Glutamatergic neuron (in vitro differentiated cells): ENCODE measurements at places on chromosomes 1 and 21. TPM values are rescaled to one million over a fixed set of nuclear protein-coding genes. Genes with fewer than 3 reads are reported as not detected.
A peak's percentile ranks its signal among the peaks of the same experiment; 100 is the strongest.

The COL24A1 gene
- total RNA-seq: 0.15 TPM

The ANKRD65 gene
- total RNA-seq: 38.4 TPM

The PRAMEF25 gene
- total RNA-seq: not detected

The GALE gene
- 32.6 TPM for total RNA-seq

The KMO gene
- total RNA-seq: not detected

The LYPD8 gene
- not detected for total RNA-seq

The PLCH2 gene
- total RNA-seq: 61.4 TPM

The AADACL4 gene
- total RNA-seq: not detected

The CYYR1 gene
- 40.7 TPM for total RNA-seq

The AQP10 gene
- not detected for total RNA-seq

The CD84 gene
- total RNA-seq: not detected

The FAM72B gene
- total RNA-seq: 2.1 TPM

DNA sequence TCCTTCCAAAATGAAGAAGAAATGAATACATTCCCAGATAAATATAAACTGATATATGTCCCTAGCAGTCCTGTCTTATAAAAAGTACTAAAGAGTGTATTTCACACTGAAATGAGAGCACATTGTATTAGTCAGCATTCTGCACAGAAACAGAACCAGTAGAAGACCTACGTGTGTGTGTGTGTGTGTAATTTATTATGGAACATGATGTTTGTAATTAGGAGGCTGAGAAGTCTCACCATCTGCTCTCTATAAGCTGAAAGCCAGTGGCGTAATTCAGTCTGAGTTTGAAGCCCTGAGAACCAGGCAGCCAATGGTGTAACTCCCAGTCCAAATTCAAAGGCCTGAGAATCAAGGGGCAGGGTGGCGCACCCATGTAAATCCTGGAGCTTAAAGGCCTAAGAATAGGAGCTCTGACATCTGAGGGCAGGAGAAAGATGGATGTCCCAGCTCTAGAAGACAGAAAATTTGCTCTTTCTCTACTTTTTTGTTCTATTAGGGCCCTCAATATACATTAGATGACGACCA, 146.5 kb upstream of the LYPLAL1 start:
- peaks cover 4% of the 10 kb centered on the region for H3K4me1 ChIP-seq
- no peak overlapping the region for H3K4me3 ChIP-seq
- peak overlapping the region; percentile 29 for H3K27ac ChIP-seq
- no peaks in the 10 kb centered on the region for H3K36me3 ChIP-seq
- H3K27me3 ChIP-seq: no peaks in the 10 kb centered on the region
- DNase-seq: no peak

GRCh38 chr1:221363039-221363438, 378.9 kb downstream of the DUSP10 start:
- no peak overlapping the region for H3K27ac ChIP-seq
- H3K36me3 ChIP-seq: no peaks in the 10 kb centered on the region
- no peak for DNase-seq

DNA sequence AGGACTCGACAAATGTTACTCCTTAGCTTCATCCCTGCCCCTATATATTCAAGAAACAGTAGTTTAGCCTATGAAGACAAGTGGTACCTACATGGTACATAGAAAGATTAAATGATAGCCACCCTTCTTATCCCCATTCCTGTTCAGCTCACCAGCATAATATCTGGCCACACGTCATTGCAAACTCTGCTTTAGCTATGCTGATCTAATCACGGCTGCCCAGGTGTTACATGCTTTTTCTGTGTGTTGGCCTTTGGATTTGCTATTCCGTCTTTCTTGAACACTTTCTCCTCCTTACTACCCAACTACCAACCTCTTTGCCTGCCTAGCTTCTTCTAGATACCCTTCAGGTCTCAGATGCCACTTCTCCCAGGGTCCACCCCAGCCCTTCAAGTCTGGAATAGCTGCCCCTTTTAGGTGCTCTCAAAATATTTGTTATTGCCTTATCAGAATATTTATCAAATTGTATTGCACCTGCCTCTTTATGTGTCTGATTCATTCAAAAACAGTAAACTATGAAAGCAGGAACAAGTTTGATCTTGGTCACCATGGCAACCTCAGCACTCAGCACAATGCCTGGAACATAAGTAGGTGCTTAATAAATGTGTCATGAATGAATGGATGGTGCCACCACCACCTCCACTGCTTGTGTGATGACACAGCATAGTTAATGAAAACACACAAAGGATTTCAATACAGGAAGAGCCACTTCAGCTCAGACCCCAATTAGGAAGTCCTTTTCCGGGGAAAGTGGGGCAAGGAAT, 11.4 kb upstream of the DNASE2B start:
- no peaks in the 10 kb centered on the region for H3K4me1 ChIP-seq
- no peak for DNase-seq
- no peaks in the 10 kb centered on the region for H3K36me3 ChIP-seq
- H3K27ac ChIP-seq: no peak overlapping the region
- H3K4me3 ChIP-seq: no peak overlapping the region

DNA sequence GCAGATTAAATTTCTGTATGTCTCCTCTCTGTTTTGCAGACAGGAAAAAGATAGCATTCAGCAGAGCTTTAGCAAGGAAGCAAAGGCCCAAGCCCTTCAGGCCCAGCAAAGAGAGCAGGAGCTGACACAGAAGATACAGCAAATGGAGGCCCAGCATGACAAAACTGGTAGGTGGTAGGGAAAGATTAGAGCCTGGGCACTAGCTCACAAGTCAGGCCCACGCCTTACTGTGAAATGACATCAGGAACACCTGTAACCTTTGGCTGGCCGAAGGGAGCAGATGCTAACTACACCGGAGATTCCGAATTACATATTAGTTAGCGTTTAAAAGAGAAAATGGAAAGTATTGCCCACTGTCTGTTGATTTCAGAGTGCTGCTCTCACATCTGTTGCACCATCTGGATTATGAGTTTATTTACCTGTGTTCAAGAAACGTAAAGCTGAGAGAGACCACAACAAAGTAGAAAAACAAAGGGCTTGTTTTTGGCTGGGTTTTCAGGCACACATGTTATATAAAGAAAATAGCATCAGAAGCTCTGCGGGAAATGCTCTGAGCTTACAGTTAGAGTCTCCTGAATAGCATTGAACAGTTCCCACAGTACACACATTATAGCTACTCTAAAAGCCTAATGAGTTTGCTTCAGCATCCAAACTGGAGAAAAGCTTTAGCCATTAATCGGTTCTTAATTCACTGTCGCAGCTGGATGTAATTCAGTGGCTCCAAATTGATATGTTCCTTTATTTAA, 160.0 kb downstream of the SDCCAG8 start:
- DNase-seq: no peak
- H3K4me3 ChIP-seq: no peak overlapping the region
- peak overlapping the region; percentile 40 for H3K27ac ChIP-seq
- H3K36me3 ChIP-seq: no peaks in the 10 kb centered on the region

DNA sequence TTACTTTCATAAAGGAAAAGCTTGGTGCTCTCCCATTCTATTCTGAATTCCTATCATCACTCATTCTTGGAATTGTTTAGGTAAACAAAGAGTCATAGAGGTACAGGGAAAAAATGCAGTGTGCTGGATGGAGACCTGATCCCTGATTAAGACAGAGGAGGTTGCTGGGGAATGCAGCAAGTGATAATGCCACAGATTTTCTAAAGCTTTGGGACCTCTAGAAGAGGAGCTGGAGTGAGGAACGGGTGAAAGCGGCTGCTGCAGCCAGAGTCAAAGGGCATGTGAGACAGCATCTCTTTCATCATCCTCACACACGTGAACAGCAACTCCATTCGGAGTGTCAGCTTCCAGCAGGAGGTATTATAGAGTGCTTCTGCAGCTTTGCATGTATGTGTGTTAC, 54.9 kb upstream of the DIPK1A start:
- no peak overlapping the region for H3K4me3 ChIP-seq
- H3K27me3 ChIP-seq: no peaks in the 10 kb centered on the region
- no peaks in the 10 kb centered on the region for H3K36me3 ChIP-seq
- no peak overlapping the region for H3K27ac ChIP-seq

DNA sequence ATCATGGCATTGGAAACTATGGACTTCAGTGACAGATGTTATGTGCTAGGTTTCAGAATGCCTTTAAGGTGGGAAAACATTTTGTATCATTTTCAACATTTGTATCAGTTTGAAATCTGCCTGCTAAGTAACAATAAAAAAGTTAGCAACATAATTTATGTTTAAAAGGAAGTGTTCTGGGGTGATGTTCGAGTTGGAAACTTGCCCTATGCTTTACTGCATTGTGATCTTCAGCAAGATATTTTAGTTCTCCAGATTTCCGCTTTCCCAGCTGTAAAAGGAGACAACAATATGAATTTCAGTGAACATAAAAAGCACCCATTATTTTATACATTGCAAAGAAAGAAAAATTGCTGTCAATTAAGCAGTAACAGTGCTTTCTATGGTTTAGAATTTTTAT, 187.4 kb downstream of the DISC1 start:
- no peaks in the 10 kb centered on the region for H3K27me3 ChIP-seq
- H3K36me3 ChIP-seq: peaks cover 10% of the 10 kb centered on the region
- peaks cover 16% of the 10 kb centered on the region for H3K4me1 ChIP-seq
- H3K4me3 ChIP-seq: no peak overlapping the region
- no peak overlapping the region for H3K27ac ChIP-seq

DNA sequence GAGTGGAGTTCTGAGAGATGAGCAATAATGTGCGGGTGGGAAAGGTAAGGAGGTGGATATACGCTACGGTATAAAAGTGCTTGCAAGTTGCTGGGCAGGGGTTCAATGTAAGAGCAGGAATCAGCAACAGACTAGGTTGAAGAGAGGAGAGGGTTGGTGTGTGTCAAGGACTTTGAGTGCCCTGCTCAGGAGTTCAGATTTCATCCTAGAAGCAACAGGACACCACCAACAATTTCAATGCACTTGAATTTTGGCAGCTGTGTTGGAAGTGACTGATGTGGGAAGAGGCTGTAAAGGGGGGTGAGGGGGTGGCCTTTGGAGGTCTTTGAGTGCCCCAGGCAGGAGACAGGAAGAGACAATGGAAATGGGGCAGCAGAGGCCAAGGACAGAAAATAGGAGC, 57.3 kb downstream of the RHOU start:
- DNase-seq: no peak
- H3K36me3 ChIP-seq: peaks cover 5% of the 10 kb centered on the region
- H3K27ac ChIP-seq: no peak overlapping the region
- peaks cover 7% of the 10 kb centered on the region for H3K27me3 ChIP-seq

DNA sequence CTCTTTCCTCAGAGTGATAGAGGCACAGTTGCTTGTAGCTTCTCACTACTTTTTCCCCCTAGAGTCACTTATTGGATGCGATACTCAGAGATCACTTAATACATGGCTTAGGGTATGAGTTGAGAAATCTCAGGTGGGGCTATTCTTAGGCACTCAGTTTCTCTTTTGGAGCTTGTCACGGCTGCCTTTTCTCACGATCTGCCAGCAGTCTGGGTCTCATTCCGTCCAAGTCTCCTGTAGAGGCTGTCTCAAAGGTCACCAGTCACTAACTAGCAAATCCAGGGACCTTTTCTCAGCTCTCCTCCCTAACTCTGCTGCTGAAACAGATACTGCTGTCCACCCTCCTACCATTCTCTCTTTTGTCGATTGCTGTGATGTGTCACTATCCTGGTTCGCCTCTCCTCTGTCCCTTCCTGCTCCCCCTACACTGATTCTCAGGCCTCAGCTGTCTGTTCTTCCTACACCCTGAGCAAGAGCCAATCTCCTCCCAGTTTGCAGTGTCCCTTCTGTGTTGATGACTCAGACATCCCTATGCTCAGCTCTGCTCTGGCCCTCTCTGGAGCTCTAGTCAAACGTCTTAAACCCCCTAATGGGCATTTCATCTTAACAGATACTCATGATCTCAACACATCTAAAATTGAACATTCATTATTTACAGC, 12.4 kb downstream of the ATP1A2 start:
- no peak overlapping the region for H3K27ac ChIP-seq
- DNase-seq: no peak
- H3K27me3 ChIP-seq: peaks cover 2% of the 10 kb centered on the region
- no peaks in the 10 kb centered on the region for H3K36me3 ChIP-seq
- H3K4me1 ChIP-seq: no peaks in the 10 kb centered on the region
- H3K4me3 ChIP-seq: no peak overlapping the region

- no peak overlapping the region for H3K4me3 ChIP-seq
- no peak for DNase-seq
- H3K27me3 ChIP-seq: peaks cover 2% of the 10 kb centered on the region
- no peak overlapping the region for H3K27ac ChIP-seq
- no peaks in the 10 kb centered on the region for H3K4me1 ChIP-seq
- H3K36me3 ChIP-seq: no peaks in the 10 kb centered on the region
Observed at GRCh38 chr1:30418939-30419720, 304.3 kb downstream of the MATN1 start.

DNA sequence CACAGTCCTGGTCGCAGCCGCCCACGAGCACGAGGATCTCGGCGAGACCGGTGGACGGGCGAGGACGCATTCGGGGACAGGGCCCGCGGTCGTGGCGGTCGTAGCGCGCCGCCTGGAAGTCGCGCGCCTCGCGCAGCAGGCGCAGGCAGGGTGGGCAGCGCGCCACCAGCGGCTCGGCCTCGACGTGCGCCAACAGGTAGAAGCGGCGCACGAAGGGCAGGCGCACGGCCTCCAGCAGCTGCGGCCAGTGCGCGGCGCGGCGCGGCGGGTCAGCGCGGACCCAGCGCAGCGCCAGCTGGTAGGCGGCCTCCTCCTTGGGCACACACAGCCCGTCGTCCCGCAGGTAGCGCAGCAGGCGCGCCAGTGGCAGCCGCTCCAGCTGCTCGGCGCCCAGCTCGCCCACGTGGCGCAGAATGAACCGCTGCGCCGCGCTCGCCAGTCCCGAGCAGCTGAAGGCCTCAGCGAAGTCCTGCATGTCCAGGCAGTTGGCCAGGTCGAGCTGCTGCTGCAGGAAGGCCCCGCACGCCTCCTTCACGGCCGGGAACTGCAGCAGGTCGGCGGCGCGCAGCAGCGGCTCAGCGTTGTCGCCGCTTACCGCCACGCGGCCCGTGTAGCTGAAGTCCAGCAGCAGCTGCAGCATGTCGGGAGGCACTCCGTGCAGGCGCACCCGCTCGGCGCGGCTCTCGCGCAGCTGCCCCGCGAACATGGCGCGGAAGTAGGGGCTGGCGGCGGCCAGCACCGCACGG, 573 bp downstream of the KLHL21 start:
- no peaks in the 10 kb centered on the region for H3K36me3 ChIP-seq
- H3K27me3 ChIP-seq: peaks cover 9% of the 10 kb centered on the region
- DNase-seq: no peak
- H3K4me3 ChIP-seq: peak overlapping the region; percentile 94

DNA sequence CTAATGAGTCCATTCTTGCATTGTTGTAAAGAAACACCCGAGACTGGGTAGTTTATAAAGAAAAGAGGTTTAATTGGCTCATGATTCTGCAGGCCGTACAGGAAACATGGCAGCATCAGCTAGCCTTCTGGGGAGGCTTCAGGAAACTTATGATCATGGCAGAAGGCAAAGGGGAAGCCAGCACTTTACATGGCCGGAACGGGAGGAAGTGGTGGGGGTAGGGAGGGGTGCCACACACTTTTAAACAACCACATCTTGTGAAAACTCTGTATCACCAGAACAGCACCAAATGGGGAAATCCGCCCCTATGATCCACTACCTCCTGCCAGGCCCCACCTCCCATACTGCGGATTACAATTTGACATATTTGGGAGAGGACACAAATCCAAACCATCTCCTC, 43.9 kb downstream of the NOS1AP start:
- H3K27me3 ChIP-seq: no peaks in the 10 kb centered on the region
- no peak overlapping the region for H3K4me3 ChIP-seq
- peaks cover 9% of the 10 kb centered on the region for H3K4me1 ChIP-seq
- no peak for DNase-seq
- H3K27ac ChIP-seq: no peak overlapping the region
